ENCODE measurements at places on chromosomes 5 and 9. TPM values are rescaled to one million over a fixed set of nuclear protein-coding genes. Genes with fewer than 3 reads are reported as not detected.

The DBH gene
- 0.29 TPM for total RNA-seq

DNA sequence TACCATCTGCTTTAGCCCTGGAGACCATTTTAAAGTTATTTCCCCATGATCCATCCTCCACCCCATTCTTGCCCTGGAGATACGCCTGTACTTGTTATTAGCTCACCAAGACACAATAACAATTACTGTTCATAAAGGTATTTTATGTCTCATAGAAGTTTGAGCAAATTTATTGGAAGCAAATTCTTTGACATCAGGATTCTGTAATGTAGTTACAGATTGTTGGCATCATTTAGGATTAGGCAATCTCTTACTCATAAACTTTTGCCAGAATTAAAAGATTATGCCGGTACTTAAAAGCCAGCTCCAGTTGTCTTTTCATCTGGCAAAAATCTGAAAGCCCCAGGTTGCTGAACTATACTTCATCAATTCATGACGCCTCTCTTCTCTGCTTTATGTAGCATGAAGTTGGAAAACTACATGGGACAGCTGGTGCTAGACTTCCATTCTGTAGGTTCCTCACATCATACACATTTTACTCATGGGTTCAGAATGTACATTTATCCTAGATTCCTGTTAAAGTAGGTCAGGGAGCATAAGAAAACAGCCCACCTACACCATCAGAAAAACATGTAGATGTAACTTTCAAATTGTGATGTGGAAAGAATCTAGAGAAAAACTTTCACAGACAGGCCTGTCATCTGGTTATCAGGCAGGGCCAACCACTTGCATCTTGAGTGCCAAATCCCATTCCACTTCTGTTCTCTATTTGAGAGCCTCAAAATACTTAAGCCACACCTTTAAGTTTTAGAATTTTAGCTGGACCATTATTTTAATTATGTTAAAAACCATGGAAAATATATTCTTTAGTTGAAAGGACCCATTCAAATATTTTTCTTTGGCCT is 14.0 kb downstream of the ATP10B start:
- no peaks in the 10 kb centered on the region for H3K27me3 ChIP-seq
- no peaks in the 10 kb centered on the region for H3K4me1 ChIP-seq
- no peak overlapping the region for H3K4me3 ChIP-seq
- no peak for DNase-seq
- H3K27ac ChIP-seq = no peak overlapping the region

DNA sequence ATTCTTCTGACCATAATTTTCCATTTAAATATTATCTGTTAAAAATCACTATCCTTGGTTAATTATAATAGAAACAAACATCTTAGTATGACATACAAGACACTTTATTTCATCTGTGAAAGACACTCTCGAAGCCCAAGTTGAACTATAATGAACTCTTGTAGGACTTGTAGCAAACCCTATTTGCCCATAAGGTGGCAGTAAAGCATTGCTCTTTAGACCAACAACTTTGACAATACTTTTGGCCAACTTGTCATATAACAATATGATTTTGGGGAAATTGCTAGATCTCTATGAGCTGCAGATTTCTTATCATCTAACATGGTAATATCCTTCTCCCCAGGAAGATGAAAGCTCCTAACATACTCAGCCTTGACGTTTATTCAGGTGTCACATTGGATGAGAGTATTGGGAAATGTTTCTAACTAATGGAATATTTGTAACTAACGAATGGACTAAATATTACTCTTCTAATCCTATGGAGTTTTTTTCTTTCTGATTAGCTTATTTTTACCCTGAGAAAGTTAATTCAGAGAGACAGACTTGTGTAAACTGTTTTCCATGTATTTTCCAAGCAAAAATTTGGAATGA is 11.0 kb downstream of the SPINK14 start:
- H3K27me3 ChIP-seq = no peaks in the 10 kb centered on the region
- H3K4me1 ChIP-seq = no peaks in the 10 kb centered on the region

GRCh38 chr9:96638606-96639364 is 16.3 kb downstream of the PRXL2C start:
- no peaks in the 10 kb centered on the region for H3K4me1 ChIP-seq
- H3K36me3 ChIP-seq = no peaks in the 10 kb centered on the region
- H3K27ac ChIP-seq = no peak overlapping the region
- H3K27me3 ChIP-seq = no peaks in the 10 kb centered on the region
- no peak for DNase-seq

The DRD1 gene
- 0.19 TPM for total RNA-seq
